Adipocyte (in vitro differentiated cells): ENCODE measurements at places on chromosomes 6 and 20.

- DNase-seq: no peak
Measured at GRCh38 chr20:11034025-11034424, 360.2 kb upstream of the JAG1 start.

GRCh38 chr20:35232575-35232974 is 6.1 kb downstream of the MMP24 start:
- peak; percentile 69 for DNase-seq

DNA sequence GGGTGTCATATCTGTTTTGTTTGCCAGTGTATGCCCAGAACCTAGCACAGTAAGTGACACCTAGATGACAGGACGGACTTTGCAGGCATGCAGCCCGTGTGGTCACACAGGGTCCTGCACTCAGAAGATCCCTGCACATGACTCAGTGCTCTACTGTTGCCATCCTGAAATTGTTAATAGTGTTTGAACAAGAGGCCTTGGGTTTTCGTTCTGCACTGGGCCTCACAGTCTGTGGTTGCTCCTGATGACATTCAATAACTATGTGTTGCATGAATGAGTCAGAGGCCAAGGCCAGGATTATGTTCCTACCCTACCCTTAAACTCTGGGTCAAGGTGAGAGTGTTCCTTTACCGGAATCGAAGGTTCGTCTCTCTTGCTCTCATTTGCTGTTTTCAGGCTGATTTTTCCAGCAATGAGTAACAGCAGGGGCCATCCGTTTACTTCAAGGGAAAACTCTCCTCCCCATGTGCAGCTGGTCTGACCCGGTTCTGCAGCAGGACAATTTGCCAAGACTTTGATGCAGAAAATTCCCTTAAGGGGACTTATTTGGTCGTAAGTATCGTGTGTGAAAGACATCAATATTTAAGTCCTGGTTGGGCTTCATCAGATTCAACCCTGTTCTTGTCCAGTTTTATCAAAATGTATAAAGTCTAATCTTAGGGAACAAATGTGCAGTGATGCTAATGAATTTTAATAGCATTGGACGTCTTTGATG is 13.0 kb upstream of the PFDN4 start:
- DNase-seq: no peak

DNA sequence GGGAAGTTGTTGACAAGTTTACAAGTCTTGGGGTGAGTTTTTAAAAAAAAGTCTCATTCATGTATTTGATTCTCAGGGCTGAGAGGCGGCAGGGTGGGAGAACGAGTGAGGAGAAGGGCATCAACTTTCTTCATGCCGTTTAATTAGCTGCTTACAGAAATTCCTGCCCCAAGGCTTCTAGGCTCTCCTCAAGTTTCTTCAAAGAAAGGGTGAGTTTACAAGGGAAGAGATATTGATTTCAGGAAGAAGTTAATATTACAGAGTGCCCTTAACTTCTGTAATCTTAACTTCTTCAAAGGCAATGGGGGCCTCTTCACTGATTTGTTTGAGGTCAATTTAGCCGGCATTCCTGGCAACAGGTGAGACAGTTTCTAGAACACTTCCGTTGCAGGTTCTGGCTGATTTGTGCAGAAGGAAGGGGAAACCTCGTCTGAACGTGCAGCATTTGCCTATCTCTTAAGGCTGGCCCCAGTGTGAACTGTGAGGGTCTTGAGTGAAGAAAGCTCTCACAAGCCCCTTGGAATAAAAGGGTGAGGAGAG is 3.4 kb upstream of the COL12A1 start:
- no peak for DNase-seq

DNA sequence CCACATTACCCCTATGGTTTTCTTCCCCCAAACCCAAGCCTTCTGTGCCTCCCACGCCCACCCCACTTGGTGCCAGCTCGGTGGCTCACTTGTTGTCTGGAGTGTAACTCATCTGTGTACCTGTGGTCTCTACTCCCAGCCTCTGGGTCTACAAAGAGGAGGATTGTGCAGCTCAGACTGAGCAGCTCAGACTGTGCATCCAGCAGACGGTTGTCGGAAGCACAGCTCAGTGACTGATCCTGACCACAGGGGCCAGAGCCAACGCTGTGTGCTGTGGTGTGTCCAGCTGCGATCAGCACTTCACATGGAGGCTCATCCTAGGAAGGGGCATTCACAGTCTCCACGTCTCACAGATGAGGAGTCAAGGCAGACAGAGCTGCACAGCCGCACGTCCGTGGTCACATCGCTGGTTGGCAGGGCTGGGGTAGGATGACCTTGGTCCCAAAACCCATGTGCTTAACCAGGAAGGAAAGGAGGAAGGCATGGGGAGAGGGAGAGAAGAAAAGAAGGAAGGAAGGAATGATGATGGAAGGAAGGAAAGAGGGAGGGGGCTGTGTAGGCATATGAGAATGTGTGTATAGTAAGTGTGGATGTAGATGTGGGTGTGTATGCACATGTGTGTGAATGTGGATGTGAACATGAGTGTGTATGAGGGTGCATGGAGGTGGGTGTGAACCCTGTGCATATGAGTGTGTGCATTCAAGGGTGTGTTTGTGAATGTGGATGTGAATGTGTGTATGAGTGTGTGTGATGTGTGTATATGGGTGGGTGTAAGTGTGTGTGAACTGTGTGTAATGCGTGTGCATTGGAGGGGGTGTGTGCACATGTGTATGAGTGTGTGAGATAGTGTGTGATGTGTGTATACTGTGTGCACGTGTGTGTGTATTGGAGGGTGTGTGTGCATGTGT is 28.2 kb upstream of the STX16 start:
- DNase-seq: no peak

DNA sequence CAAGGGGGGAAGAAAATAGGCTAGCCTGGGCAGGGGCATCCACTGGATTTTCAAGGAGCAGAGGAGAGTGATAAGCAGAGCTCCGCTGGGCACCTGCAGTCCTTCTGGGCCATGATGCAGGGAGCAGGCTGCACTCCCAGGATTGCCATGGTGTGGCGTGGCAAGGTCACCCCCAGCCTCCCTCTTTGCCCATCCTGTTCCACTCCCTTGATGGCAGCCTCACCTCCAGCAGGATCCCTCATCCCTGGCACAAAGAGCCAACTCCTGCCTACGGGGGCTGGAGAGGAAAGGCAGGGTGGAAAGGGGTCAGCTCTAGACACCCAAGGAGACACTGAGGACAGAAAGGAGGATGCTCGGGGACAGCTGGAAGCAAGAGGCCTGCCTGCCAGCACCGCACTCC is 22.4 kb upstream of the MYMX start:
- no peak for DNase-seq

- DNase-seq: no peak
Measured at GRCh38 chr20:62972845-62973745, 20.6 kb downstream of the SLC17A9 start.

- no peak for DNase-seq
Measured at GRCh38 chr20:723756-724155, 44.5 kb downstream of the SLC52A3 start.

DNA sequence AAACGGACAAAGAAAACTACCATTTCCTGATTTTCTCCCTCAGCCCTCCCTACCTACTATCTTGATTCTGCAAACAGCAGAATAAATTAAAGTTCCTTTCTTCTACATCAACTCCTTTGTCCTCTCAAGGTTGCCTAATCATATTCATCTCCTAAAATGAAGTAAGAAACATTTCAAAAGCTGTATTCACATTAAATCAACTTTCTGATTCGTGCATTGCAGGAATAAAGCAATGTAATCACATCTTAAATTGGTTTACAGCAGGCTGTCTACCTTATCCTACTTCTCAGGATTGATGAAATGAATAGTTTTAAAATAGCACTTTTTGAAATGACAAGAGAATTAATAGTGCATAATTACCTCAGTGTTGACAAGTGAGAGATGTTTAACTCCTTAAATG is 25.1 kb downstream of the PRKN start:
- no peak for DNase-seq

DNA sequence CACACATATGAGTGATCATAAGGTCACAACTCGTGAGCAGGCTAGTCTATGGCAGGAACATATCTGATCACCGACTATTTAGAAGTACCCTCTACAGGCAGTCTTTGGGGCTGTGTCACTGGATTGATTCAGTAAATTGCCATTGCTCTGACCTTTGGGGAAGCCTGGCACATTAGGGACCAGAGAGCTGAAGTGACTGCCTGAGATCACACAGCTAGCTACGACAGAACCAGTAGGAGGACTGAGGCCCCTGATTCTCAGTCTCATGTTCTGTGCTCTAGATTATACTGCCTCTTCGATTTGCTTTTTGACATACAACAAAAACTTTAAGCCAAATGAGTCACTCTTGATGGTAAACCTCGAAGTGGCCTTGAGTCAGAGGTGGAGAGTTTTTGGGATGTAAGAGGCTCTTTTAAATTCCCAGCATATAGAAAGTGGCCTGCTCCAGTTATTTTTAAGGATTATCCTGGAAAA is 247.5 kb upstream of the SUPT3H start:
- peak; percentile 56 for DNase-seq

GRCh38 chr6:81612136-81612535 is 140.3 kb downstream of the TENT5A start:
- DNase-seq: no peak

DNA sequence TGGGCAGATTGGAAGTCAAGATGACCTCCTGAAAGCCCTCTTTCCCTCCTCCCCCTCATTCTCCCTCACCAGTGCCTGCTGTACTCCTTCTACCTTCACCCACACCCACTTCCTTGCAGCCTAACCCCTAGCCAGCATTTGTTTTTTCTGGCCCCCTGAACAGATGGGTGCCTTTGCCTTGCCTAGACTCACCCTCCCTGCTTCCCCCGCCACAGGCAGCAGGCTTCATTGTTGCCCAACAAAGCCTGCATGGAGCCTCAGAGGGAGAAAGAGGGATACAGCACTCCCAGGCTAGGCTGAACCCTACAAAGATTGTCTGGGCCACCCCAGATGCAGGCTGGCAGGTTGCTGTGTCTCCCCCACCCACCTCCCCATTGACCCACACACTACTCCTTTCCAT is 2.7 kb downstream of the MOCS1 start:
- no peak for DNase-seq

GRCh38 chr6:43695215-43695966 is 7.8 kb upstream of the MRPS18A start:
- DNase-seq: no peak

DNA sequence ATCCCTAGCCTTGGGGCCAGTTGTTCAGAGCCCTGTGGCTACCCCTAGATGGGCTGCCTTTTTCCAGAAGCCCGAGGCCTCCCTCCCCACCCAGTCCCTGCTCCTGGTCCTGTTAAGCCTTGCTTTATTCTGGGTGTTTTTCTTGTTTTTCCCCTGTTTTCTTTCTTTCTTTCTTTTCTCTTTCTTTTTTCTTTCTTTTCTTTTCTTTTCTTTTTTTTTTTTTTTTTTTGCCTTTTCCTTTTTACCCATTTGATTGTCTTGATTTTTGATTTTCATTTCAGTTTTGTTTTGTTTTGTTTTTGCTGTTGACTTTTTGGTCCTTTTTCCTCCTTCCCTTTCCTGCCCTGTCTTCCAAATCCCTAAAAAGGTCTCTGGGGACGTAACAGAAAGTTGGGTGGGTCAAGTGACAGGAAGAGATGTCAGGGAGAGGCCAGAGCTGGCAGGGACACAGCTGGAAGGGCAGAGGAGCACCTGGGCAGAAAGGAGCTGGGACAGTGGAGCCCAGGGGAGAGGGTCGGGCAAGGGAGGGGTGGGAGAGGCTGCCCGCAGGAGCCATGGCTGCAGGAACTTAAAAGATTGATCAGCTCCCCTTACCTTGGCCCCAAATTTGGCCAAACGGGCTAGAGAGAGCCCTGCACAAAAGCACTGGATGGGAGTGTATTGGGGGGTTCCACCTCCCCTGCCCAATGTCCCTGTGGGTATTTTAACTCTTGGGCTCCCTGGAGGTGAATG is 27.6 kb downstream of the MYH7B start:
- DNase-seq: no peak

- no peak for DNase-seq
Measured at GRCh38 chr6:85580878-85581267, 12.8 kb downstream of the SNX14 start.

GRCh38 chr6:140253096-140253495 is 878.6 kb upstream of the CITED2 start:
- no peak for DNase-seq

GRCh38 chr6:24492475-24492874 is 2.3 kb upstream of the ALDH5A1 start:
- no peak for DNase-seq

DNA sequence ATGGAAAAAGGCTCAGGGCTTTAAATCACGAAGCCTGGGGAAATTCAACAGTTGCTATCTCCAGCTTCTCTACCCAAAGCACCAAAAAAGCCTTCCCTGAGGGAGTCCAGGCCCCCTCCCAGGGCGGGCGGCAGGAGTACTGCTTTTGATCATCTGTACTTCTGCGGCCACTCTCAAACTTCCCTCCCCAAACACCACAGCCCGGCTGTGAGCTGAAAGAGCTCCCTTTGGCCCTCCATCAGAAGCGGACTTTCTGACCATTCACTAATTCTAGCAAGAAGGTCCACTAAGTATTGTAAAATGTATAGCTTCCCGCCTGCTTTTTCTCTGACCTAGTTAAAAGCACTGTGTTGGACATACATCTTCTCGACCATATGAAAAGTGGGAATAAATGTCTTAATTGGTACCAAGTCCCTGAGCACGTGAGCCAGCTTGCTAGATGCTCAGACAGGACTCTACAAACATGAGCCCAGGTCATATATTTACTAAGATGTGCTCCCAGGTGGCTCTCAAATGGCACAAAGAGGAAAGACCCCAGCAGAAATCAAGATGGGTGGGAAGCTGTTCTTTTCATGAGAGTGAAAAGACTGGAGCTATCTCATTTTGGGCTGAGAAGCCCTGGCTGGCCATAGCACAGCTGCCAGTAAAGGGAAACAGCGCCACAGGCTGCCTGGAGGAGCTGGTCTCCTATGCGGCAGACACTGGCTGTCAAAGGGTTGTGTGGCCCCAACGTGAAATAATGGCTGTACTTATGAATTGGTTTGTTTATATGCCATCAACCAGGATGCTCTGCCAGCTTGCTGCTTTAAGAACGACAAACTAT is 58.6 kb downstream of the GFOD1 start:
- DNase-seq: no peak

DNA sequence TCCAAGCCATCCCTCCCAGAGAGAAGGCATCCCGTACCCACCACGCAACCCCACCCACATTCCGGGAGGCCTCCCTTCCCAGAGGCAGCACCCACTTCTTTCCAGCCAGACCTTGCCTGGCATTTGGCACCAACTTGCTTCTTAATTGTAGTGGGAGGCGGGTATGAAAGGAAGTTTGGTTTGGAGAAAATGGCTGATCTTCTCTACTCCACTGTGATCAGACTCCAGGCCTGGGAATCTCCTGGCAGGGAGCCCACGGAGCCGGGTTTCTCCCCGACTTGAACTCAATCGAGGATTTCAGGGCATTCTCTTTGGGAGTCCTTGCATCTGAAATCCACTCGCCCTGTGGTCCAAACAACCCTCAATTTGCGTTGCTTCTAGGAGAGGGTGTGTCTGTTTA is 107.1 kb downstream of the ZDHHC14 start:
- no peak for DNase-seq
